ENCODE measurements at places on chromosomes 4 and X.

GRCh38 chrX:41240509-41240908 lies 93.5 kb upstream of the DDX3X start:
- DNase-seq: no peak

GRCh38 chrX:130418066-130418465 lies 16.3 kb downstream of the RBMX2 start:
- DNase-seq: no peak

GRCh38 chr4:5982156-5982973 lies 35.9 kb downstream of the C4orf50 start:
- no peak for DNase-seq

DNA sequence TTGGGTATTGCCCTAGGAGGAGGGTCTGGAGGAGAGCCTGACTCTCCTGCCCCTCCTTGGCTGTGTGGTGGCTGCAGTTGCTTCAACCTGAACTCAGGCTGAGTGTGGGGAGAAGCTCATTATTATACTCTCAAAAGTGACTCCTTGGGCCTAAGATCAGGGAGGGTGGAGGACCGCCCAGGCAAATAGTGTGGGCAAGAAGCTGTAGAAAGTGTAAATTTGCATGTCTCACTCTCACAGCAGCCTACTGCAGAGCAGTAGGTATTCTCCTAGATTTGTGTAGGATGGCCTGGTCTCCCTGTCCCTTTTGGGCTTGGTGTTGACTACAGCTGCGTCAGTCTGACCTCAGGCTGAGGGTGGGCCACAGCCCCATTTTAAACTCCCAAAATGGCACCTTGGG lies 156.1 kb downstream of the ZNF330 start:
- no peak for DNase-seq

- no peak for DNase-seq
These were observed 21.1 kb upstream of the CXCL2 start for GRCh38 chr4:74120086-74120485.

GRCh38 chrX:69143530-69143929 lies 21.7 kb downstream of the PJA1 start:
- DNase-seq: no peak

DNA sequence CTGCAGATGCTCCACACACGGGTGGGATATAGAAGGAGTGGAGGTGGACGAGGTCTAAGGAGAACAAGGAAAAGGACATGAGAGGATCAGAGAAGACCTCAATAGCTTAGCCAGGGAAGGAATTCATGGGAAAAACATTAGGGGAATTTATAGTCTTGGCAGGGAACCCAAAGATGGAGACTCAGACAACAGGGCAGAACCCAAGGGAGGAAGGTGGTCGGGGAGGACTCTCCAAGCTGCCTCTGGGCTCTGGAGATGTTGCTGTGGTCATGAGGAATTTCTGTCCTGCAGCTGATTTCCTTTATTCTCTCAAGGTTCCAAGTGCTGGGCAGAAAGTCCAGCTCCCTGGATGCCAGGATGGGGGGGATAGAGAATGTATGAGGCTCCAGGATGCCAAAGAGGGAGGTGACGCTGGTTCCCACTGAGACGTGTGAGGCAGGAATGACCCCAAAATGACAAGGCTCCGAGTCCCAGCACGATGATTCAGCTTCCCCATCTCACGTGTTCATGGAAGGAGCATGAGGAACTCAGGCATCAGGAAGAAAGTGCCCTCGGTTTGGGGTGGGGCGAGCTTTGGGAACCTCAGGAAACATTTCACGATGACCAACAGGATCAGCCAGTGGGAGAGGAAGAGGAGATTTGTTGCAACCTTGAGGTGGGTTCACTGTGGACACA lies 57.0 kb upstream of the PPP2R3B start:
- no peak for DNase-seq

DNA sequence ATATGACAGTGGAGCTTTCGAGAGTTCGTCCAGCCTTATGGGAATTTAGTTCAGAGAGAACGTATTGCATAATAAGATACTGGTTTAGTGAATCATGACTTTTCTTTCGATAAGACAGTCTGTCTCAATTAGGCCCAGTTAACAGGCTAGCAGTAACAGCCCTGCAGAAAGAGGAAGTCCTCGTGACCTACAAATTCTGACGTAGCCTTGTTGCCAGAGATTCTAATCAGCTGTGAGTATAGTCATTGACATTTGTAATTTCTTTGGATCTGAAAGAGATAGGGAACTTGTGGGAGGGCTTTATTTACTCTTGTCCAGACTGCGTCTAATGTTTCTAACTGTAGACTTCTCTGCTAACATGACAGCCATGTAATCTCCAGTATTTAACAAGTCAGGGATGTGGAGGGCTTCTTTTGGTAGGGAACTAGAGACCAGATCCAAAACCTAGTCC lies 15.8 kb downstream of the ART3 start:
- DNase-seq: no peak

GRCh38 chr4:74618659-74619058 lies 173.7 kb downstream of the AREG start:
- DNase-seq: no peak

DNA sequence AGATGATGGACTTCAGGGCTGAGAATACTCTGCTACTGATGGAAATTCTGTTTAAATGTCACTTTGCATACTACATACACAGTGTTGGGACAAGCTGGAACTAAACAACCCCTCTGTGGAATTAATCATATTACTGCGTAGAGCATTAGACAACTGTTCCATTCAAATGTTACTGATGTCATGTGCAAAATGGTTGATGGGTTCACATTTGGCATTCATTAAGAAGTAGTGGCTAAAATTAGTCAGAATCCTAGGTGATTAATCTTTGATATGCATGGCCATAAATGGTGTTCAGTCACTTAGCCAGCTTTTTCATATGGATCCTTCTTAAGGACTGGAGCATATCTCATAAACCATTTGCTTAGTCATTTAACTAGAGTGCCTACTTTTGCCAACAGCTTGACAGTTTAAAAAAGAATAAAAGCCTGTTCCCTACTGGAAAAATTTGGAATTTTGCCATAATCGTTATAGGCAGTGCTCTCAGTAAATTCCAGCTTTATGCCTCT lies 105.2 kb downstream of the RNF150 start:
- DNase-seq: no peak

GRCh38 chr4:97851115-97851514 lies 292.2 kb downstream of the STPG2 start:
- DNase-seq: no peak

DNA sequence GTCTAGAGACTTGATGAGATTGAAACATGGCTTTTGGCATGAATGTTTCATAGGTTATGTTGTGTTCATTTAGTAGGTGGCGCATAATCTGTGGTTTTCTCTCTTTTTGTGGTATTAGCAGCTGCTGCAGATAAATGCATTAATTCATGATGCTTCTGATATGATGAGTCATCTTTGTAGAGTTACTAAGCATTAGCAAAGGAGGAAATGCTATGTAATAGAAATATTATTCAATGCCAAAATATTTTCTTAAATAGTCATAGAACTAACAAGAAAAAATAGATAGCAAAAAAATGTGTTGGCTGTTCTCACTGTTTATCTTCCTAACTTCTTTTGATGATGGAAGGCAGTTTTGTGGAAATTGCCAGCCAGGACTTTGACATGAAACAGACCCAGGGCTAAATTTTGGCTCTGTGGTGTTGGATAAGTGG lies 3.6 kb downstream of the ZXDB start:
- no peak for DNase-seq

GRCh38 chr4:100935090-100935489 lies 412.2 kb downstream of the PPP3CA start:
- no peak for DNase-seq

GRCh38 chr4:13635286-13635799 lies 7.8 kb upstream of the BOD1L1 start:
- DNase-seq: no peak

DNA sequence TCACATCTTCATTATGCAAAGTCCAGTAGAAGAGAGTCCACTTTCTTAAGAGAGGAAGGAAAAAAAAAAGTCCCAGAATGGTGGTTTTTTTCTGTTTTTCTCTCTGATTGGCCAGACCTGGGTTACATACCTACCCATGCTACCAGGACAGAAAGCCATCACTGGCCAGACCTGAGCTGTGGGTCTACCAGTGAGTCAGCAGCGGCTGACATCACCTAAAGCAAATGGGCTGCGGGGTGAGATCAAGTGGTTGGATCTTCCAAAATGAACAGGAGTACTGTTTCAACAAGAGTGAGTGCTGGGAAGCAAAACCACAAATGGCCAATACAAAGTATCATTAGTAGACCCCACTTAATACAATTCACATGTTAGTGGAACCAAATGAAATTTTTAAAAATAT lies 1.6 kb upstream of the NDST3 start:
- no peak for DNase-seq

- DNase-seq: no peak
These were observed 314.5 kb downstream of the CAMK2D start for GRCh38 chr4:113447061-113447460.

DNA sequence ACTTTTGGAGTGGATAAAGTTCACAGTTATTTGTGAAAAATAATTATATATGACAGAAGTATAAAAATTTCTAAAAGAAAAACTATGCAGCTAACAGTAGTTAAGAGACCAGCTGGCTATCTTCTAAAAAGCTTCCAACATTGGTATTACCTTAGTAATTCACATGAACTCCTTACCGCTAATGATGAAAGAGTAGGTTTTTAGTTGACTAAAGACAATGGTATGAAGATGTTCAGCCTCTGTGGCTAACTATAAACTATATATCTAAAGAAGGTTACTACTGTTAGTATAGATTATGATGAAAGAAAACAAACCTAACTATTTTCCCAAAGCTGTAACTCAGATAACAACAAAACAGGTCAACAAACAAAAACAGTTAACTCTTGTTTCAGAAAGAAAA lies 10.4 kb downstream of the CCNI start:
- DNase-seq: no peak

- no peak for DNase-seq
These were observed 70.5 kb downstream of the SLC9A6 start for GRCh38 chrX:136055651-136056221.

DNA sequence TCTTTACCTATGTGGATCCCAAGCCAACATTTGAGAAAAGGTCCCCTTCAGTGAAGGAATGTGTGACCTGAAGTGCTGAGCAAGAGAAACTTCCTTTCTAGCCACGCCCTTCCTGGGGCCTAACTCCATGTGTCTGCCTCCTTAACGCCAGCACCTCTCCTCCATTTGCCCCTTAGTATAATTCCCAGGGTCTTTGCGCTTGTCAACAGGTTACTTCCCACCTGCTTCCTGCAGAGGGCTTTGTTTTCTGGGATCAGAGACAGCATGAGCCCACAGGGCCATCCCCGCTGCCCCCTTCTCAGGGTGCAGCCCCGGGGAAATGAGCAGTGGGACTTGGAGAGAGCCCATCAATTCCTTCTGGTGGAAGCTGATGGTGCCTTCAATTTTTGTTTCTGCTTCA lies 45.9 kb upstream of the DRD5 start:
- no peak for DNase-seq

DNA sequence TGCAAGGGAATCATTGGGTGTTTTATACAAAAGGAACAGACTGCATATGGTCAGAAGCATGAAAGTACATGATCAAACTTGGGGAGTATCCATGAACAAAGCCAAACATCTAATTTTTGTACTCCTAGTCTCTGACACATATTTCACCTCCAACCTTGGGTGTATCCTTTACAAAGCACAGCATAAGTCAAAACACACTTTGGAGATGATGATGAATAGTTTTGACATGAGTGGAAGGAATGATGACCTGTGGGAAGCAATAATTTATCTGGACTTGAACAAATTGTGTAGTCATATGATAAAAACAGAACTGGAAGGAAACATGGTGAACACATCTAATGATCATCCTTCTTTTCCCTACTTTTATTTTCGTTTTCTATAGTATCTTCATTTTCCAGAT lies 108.7 kb upstream of the PLS3 start:
- DNase-seq: no peak

DNA sequence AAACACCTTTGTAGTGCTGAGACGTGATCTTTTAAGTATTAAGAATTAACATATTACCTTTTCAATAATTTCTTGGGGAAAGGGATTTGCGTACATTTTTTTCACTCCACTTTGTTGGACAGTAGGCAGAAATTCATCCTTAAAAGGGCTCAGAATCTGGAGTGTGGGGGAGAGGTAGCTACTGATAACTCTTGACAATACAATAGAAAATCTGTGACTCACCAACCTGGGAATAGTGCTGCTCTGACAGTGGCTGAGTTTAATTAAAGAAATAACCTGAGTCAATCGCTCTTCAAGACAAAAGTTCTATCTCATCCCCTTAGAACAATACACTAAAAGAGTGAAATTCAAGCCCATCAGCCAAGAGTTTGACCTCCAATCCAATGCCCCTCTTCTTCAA lies 60.2 kb downstream of the SLC9A7 start:
- no peak for DNase-seq

GRCh38 chr4:151437505-151437904 lies 28.5 kb downstream of the FHIP1A start:
- no peak for DNase-seq

- no peak for DNase-seq
These were observed 64.2 kb downstream of the SPINK2 start for GRCh38 chr4:56757261-56757746.

All from stimulated activated CD4-positive, alpha-beta T cell treated with anti-CD3 and anti-CD28 coated beads, Interleukin-1b, Interleukin-23, amount 100 ng/mL, for 1 hour (primary cell).